ENCODE measurements at places on chromosomes 12 and 14.

GRCh38 chr12:81128930-81129554, 51.2 kb downstream of the ACSS3 start:
- peak; percentile 45 for DNase-seq

DNA sequence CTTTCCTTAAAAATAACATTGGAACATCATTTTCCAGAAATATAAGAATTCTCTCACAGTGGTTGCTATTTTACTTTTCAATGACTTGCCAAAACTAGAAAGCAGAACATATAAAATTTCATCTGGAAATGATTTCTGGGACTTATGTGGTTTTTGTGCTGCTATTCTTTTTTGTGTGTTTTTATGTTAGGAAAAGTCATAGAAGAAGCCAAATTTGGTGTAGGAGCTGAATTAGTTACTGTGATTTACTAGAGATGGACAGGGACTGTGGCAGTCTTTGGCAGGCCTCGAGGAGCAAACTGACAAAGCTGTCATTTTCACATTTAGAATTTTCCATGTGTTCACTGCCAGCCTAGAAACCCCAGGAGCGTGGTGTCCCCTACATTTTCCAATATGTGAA, 38.3 kb upstream of the LDHB start:
- no peak for DNase-seq

DNA sequence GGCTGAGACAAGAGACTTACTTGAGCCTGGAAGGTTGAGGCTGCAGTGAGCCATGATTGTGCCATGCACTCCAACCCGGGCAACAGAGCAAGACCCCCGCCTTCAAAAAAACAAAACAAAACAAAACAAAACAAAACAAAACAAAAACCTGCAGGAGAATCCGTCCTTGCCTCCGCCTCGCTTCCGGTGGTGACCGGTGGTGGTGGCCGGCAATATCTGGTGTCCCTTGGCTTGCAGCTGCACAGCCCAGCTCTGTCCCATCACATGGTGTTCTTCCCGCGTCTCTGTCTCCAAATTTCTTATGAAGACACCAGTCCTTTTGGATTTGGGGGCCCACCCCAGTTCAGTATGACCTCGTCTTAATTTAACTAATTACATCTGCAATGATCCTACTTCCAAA, 10.0 kb downstream of the SMIM41 start:
- DNase-seq: no peak

GRCh38 chr14:89248411-89249064, 168.5 kb downstream of the FOXN3 start:
- no peak for DNase-seq

- DNase-seq: no peak
These were observed 915.9 kb downstream of the SLC6A15 start for GRCh38 chr12:83996671-83997070.

DNA sequence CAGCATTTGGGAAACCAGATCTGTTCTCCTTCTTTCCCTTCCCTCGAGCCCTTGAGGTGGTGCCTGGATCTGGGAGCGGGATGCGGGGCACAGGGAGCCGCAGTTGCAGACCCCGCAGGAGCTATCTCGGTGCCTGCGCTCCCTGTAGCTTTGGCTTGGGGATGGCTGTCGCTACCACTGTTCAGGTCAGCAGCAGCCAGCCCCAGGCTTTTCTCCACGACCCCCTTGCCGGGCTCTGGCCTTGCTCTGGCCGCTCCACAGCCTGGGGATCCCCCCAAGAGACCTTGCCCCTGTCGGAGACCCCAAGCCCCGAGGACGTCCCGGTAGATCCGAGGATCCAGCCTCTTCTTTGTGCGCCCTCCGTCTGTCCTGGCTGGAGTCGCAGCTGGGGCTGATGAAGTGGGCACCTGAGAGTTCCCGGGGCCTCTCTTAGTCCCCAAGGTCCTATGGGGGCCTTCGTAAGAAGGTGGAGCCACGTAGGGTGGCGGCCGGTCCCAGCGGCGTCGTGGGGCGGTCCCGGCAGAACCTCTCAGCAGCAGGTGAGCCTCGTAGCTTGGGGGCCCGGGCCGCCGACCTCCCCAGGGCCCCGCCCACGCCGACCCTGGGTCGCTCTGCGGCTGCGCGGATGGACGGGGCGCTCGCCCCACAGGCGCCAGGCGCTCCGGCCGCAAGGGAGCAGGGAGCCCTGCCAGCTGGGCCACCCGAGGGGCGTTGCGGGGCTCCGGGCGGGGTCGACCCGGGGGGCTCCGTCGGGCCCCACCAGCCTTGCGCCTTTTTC, 1.3 kb downstream of the DDN start:
- DNase-seq: peak; percentile 47

DNA sequence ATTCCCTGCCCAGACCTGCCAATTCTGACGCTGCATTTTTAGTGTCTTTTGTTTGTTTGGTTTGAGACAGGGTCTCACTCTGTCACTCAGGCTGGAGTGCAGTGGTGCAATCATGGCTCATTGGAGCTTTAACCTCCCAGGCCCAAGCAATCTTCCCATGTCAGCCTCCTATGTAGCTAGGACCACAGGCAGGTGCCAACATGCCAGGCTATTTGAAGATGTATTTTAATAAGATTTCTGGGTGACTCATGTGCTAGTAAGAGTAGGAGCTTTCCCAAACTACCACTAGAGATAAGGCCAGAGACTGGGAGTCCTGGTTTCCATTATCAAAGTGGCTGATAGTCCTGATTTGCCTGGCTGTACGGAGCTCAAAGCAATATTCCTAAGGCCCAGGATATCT, 693.3 kb downstream of the MED13L start:
- DNase-seq: no peak

GRCh38 chr14:39722547-39723273, 290.5 kb upstream of the FBXO33 start:
- no peak for DNase-seq

GRCh38 chr12:46266869-46267574, 1.8 kb downstream of the SLC38A1 start:
- DNase-seq: peak; percentile 66

DNA sequence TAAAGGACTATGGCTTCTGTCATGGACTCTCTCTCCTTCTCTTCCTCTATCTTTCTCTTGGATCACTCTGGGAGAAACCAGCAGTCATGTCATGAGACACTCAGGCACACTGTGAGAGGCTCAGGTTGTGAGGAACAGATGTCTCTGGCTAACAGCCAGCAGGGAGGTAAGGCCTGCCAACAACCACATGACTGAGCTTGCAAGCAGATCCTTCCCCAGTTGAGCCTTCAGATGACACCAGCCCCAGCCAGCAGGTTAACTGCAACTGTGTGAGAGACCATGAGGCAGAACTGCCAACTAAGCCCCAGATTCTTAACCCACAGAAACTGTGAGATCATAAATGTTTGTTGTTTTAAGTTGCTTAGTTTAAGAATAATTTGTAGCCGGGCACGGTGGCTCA, 90.6 kb downstream of the VCPKMT start:
- no peak for DNase-seq

GRCh38 chr14:77243853-77244252, 27.2 kb downstream of the NGB start:
- DNase-seq: no peak

GRCh38 chr12:91007531-91008290, 2.9 kb upstream of the EPYC start:
- no peak for DNase-seq

DNA sequence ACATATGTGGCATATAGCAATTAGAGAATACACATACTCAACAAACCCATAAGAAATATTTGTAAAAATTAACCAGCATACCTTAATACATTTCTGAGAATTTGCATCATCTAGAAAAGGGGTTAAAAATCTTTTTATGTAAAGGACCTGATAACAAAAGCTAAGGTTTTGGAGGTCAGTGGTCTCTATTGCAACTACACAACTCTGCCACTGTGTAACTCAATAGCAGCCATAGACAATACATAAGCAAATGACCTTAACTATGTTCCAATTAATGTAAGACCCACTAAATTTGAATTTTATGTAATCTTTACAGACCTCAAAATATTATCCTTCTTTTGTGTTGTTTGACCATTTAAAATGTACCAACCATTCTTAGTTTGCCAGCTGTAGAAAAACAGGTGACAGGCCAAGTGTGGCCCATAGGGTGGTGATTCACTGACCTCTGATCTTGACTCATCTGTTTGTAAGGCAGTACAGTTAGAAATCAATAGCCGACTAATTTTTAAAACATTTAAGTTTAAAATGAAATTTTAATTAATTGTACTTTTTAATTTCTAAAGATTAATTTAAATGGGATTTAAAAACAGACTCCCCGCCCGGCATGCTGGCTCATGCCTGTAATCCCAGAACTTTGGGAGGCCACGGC, 7.4 kb upstream of the EPS8 start:
- DNase-seq: no peak

DNA sequence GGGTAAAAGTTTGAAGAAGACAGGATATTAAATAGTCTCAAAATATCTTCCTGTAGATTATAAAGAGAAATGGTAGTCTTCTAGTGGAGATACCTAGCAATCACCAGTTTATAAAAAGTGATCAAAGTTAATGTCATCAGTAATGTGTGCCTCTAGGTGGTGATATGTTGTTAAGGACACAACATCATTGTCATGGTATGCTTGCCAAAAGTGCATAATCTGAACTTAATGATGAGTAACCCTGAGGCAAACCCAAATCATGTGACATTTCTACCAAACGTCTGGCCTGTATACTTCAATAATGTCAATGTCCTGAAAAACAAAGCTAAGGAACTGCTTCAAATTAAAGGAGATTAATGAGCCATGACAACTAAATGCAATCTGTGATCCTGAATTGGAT, 214.7 kb downstream of the PHLDA1 start:
- DNase-seq: no peak

- DNase-seq: no peak
These were observed 17.4 kb upstream of the IGF1 start for GRCh38 chr12:102497743-102498142.

DNA sequence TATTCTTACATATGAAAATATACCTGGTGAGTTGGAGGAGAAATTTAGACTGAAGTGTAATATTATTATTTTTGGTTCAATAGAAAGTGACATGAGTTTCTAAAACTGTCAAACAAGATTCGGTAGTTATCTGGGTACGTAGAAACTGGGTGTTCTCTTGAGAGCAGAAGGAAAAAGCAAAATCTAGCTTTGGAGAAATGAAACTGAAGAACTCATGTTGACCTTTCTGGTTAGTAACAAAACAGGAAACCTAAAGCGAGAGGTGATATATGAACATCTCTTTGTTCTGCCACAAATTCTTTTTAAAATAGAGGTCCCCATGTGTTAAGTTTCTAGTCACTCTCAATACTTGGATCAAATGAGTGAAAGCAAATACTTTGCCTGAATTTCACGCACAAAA, 401.7 kb downstream of the TRHDE start:
- DNase-seq: no peak

GRCh38 chr14:64983439-64984310, 3.0 kb upstream of the FNTB start:
- peak; percentile 33 for DNase-seq

DNA sequence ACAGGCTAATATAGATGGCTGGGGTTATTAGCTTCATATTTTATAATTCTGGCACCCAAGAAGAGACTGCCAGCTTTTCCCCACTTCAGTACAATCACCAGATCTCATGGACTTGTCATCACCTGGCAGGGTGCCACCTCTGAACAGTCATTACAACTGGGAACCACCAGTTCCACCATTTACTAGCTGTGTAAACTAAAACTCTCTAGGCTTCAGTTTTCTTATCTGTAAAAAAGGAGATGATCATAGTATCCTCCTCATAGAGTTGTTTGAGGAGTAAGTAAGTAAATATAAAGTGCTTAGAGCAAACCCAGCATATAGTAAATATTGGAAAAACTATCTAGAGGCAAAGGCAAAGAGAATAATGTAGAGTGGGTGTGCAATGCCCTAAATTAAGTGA, 19.3 kb downstream of the CPNE8 start:
- no peak for DNase-seq

DNA sequence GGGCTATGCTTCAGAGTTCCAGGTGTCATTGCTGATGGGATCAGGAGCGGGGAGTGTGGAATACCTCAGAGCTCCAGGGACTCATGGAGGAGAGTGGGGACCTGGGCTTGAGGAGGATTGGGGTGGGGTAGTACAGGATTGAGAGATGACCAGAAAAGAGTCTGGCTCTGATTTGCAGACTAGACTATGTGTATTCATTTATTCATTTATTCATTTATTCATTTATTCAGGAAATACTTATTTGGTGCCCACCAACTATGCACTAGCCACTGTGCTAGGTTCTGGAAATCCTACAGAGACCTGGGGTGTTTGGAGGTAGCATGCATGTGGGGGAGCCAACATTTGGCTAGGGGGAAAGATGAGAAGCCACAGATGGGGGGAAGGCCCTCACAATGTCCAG, 871 bp upstream of the KRT83 start:
- DNase-seq: no peak

GRCh38 chr12:47741340-47741703, 16.0 kb upstream of the ENDOU start:
- peak; percentile 51 for DNase-seq

- no peak for DNase-seq
These were observed 21.7 kb downstream of the KCNK10 start for GRCh38 chr14:88301381-88301780.

- DNase-seq: peak; percentile 10
These were observed 581 bp downstream of the ARG2 start for GRCh38 chr14:67620217-67620785.

GRCh38 chr14:92589213-92589852, 75.8 kb downstream of the RIN3 start:
- no peak for DNase-seq

DNA sequence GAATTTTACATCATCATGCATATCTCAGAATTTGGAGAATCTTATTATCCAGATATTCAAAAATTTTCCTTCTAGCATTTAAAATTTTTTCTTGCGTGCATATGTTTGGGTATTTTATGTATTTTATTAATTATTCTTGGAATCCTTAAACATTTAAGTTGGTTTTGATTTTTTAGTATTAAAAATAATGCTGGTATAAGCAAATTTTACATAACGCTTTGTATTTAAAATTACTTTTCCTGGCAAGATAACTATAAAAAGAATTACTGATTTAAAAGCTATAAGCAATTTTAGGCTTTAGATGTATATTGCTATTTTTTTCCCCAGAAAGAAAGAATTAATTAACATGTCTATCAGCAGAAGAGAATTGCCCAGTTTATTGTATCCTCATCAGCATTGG, 224.6 kb upstream of the STXBP6 start:
- no peak for DNase-seq

DNA sequence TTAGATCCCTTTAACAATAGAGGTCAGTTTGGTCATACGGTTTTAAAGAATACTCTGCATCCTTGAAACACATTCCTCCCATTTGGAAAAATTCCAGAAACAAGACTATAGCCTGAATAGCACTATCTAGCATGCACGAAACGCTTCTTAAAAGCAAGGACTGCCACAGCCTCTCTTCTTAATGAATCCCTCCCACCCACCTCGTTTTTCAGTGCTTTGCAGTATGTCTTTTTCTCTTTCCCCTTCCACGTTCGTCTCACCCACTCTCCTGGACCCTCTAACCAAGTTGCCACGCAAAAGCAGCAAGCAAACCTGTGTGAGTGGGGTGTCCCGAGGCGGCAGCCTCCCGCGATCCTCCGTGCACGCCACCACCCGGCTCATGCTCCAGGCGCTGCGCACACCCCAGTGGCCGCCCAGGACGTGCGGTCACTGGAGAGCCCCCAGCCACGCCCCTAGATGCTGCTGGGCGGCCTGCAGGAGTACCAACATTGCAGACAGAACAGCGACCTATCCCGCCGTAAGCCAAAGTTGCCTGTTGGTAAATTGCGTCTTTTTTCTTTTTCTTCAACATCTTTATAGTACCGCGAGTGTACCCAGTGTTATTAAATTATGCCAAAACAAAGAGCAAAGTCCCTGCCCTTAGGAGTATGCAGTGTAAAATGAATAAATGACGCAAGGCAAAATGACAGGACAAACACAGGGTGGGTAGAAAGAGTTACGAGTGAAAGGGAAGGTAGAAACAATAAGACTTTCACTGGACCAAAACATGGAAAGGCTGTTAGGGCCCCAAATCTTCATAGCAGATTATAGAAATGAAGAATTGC, at the start of gene SLC38A4:
Gene SLC38A4 (minus strand): TSS at position 407 of the 824 bp plus-strand sequence. CDS start 32,926 bp downstream, outside the sequence.
- DNase-seq: no peak

Measured in NCI-H1436 (cell line).